ENCODE measurements at places on chromosomes 4 and X.

GRCh38 chrX:150262456-150262855, 100.7 kb upstream of the MAMLD1 start:
- no peak for DNase-seq

- DNase-seq = no peak
These were observed 2.7 kb downstream of the PTPN13 start for GRCh38 chr4:86596807-86597206.

DNA sequence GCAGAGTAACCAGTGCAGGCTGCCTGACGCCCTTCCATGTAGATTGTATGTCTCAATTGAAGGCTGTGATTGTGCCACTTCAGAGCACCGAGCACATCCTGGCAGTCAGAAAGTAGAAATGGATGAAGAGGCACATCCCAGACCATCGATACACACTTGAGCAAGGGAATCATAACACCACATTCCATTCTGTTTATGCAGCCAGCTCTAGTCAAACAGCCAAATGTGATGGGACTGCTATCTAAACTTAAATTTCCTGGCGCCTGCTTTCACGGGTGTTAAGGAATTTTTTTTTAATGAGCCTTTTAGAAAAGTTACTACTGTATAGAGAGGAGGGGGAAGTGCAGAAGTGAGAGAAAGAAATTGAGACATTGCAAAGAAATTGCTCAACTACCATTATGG, 84.4 kb downstream of the PPARGC1A start:
- no peak for DNase-seq

DNA sequence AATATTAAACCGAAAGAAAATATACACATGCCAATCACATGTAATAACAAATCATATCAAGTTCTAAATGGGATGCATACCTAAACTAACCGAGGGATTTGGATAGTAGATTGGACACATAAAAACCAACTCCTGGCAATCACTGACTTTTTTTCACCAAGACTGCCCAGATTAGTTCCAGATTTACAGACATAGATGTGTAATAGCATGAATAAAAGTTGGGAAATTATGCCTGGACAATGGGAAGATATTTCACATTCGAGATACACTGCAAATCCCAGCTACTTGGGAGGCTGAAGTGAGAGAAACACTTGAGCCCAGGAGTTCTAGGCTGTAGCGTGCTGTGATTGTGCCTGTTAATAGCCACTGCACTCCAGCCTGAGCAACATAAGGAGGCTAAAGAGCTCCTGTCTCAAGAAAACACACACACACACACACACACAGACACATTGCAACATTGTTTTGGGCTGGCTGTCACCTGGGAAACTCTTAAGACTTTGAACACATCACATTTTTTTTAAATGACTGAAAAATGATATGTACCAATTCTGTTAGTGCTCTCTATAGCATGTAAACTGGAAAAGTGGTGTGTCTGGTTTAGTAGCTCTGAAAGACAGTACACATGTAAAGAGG, 5.7 kb downstream of the RAB40A start:
- no peak for DNase-seq

DNA sequence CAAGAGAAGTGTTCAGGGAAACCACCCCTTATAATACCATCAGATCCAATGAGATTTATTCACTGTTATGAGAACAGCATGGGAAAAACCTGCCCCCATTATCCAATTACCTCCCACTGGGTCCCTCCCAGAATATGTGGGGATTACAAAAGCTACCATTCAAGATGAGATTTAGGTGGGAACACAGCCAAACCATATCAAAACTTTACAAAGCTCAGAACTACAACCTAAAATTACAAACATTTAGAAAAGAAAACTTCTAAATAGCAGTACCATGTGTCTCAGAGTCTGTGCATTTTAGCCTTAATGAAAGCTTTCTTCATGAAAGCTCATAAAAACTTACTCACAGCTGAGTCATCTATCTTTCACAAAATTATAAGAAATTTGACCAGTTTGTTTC, 1442.8 kb upstream of the PCDH7 start:
- no peak for DNase-seq

GRCh38 chr4:148315049-148315448, 127.2 kb downstream of the NR3C2 start:
- DNase-seq = no peak

All from activated CD4-positive, alpha-beta T cell treated with anti-CD3 and anti-CD28 coated beads for 24 hours (primary cell).